ENCODE measurements at places on chromosomes 13 and 19.
A peak's percentile ranks its signal among the peaks of the same experiment; 100 is the strongest.

- no peak for DNase-seq
Observed at GRCh38 chr19:35949131-35949530, 13.0 kb downstream of the LRFN3 start.

- no peak for DNase-seq
Observed at GRCh38 chr13:65843314-65843731, 1386.8 kb downstream of the PCDH9 start.

- DNase-seq: no peak
Observed at GRCh38 chr19:46660551-46661019, 397 bp downstream of the DACT3 start.

GRCh38 chr19:47272448-47273312 is 2.0 kb upstream of the INAFM1 start:
- DNase-seq: no peak

DNA sequence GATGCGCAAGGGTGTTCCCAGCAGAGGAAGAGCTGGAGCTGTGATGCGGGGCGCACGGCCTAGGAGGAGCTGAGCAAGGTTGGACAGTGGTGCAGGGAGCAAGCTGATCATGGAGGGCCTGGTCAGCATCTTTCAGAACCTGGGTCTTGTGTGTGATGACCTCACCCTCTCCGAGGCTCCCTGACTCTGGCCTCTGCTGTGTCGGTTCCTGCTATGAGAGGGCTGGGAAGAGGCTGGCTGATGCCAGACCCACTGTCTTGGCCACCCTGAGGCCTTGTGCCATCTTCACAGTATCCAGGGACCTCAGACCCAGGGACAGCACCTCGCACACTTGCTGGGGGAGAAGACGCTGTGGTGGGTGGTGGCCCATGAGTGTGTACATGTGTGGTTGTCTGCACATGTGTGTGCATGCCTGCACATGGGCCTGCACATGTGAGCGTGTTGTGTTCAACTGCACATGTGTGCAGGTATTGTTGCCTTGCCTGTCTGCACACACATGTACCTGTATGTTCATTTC is 16.5 kb upstream of the C13orf46 start:
- DNase-seq: no peak

- DNase-seq: no peak
Observed at GRCh38 chr13:80486402-80486801, 145.5 kb upstream of the SPRY2 start.

DNA sequence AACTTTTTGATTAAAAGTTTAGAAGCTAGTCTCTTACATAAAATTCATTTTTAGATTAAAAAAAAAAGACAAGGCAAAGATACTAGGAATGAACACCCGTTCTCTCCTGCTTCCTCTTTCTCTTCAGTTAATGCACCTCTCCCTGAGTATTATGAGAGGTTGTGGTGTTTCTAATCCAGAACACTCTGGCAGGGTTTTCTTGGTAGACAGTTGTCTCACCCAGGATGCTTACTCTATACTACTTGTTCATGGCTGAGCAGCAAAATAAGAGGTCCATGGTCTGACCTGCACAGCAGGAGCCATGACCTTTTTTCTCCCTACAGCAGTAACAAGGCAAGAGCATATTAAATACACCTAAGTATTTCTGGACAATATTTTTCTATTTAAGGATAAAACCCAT is 62.0 kb downstream of the MICU2 start:
- DNase-seq: no peak

DNA sequence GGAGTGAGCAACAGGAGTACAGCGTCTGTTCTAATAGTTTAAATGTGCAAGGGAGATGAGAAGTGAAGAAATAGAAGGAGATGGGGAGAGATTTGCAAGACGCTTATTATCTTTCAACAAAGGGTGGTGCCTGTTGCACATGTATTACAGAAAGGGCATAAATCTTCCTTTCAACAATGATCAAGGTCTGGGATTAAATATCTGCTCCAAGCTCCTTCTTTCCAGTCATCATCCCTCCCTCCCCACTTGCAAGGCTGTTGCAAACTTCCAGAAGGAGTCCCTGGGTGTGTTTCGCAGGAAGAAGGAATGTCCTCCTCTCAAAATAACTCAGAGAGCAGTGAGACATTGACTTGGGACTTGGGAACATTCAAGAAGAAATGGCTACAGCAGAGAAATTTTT is 63.5 kb upstream of the MYCBP2 start:
- no peak for DNase-seq

DNA sequence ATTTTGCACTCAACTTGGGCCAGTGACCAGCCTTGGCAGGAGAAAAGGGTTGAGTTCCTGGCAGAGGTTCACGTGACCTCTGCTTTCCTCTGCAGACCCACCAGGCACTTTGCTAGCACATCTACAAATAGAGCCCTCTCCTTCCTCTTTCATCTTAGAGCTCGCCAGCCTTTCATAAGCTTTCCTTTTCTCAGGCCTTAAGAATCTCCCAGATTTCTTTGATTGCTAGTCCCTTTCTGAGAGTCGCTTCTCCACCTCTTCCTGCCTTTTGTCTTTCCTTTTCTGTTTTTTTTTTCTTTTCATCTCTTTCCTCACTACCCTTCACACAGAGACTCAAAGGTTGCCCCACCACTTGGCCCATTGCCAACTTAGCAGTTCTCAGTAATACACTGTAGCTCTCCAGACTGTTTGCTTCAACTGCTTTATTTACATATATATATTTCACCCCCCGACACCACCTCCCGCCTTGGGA is 375.7 kb upstream of the SPRY2 start:
- DNase-seq: no peak

DNA sequence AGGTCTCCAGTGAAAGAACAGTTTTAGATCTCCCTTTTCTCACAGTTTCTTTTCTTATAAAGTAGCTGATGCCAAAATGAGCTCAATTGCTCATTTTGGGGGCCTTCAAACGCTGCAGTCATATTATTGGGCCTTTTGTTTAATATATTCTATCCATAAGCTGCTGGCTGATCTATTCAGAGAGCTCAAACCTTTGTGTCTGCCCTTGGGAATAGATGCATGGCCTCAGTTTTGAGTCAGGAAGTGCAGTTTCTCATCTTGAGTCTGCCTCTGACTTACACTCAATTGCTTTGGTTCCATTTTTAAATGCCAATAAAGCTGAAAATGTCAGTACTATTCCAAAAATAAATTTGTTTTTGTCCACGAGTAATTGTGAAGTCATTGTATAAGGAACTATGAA is 468.9 kb downstream of the KLF12 start:
- no peak for DNase-seq

GRCh38 chr13:19862481-19863313 is 752 bp downstream of the ZMYM5 start:
- peak; percentile 32 for DNase-seq

- no peak for DNase-seq
Observed at GRCh38 chr19:1106841-1107660, 3.3 kb downstream of the GPX4 start.

- no peak for DNase-seq
Observed at GRCh38 chr19:51001515-51001914, at the start of gene KLK8. TSS of gene KLK8 (minus strand) at chr19:51001604. CDS start at chr19:51001167, 437 bp downstream.

GRCh38 chr19:51471527-51471926 is 6.8 kb upstream of the CEACAM18 start:
- DNase-seq: no peak

GRCh38 chr19:10748927-10749434 is 31.1 kb downstream of the DNM2 start:
- DNase-seq: no peak

- DNase-seq: no peak
Observed at GRCh38 chr19:52270266-52270885, 989 bp downstream of the ZNF766 start.

GRCh38 chr19:46610851-46611770 is 10.0 kb downstream of the CALM3 start:
- DNase-seq: peak; percentile 19

DNA sequence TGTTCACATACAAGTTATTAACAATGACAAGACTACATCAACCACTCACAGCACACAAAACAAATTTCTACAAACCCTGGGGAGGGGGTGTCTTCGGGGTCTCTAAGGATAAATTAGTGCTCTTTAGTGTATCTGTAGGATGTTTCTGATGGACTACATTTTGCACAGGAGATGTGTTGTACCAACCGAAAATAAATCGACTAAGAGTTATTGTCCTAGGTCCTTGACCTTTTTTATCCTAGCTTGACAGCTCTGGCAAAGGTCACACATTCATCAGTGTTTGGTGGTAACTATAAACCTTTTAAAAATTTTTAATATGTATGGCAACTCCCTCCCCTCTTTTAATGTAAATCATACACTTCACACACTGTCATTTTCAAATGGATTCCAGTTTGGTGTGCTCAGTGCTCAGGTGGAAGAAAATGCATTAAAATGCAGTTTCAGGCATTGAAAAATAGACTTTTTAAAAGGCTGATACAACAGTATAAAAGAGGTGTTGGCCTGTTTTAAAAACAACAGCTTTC is 7.7 kb downstream of the ZIC5 start:
- no peak for DNase-seq

DNA sequence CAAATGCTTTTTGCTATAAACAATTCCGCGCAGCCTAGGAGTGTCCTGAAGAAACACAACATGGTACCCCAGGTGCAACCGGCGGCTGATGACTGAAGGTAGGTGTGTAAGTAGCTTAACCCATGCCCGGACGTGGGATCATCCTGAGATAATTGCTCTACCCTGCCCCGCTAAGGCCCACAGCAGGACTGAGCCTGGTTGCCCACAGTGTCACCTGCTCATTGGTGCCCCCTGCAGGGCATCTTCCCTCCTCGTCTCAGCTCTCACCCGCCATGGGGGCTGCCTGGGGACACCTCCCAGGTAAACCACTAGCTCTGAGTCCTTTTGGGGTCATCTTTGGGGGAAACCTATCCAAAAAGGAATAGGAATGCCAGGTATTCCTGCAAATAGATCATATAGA is 22.3 kb downstream of the TMEM161A start:
- peak; percentile 31 for DNase-seq

- no peak for DNase-seq
Observed at GRCh38 chr13:37345391-37345790, 239.9 kb upstream of the CSNK1A1L start.

DNA sequence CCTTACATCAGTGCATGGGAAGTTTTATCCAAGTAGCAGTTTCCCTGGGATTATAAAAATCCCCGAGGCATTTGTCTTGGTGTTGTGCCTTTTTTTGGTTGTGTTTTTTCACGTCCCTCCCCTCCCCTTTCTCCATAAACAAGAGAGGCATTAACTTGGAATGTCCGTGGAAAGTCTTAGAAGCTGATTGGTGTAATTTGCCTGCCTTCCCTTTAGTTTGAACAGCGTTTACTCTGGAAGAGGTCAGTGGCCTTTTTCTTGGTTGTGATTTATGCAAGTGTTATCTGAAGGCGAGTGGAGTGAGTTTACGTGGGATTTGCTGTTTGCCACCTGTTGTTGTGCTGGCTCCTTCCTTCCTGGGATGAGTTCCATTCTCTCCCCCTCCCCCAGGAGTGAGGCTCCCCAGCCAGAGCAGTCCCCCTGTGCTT is 7.2 kb downstream of the ACTN4 start:
- no peak for DNase-seq

DNA sequence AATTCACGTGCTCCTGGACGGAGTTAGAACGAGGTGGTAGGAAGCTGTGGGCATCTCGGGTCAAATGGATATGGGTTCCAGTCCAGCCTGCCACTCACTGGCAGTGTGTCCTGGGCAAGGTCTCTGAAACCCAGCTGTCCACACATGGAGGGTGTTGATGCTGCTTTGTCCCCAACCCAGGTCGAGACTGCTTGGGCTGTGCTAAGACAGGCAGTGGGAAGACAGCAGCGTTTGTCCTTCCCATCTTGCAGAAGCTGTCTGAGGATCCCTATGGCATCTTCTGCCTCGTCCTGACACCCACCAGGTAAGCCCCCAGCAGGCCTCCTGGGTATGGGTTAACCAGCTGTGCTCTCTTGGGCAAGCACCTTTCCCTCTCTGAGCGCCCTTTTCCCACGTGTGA is 885 bp downstream of the DDX49 start:
- DNase-seq: no peak

DNA sequence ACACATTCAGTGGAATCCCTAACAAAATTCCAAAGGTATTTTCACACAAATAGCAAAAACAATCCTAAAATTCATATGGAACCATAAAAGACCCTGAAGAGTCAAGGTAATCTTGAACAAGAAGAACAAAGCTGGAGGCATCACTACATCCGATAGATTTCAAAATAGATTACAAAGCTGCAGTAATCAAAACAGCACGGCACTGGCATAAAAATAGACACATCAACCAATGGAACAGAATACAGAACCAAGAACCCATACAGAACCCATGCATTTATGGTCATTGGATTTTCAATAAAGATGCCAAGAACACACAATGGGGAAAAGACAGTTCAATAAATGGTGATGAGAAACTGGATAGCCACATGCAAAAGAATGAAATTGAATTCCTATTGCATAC is 32.5 kb downstream of the ZNF566 start:
- no peak for DNase-seq

GRCh38 chr13:50951366-50951765 is 41.8 kb downstream of the RNASEH2B start:
- no peak for DNase-seq

DNA sequence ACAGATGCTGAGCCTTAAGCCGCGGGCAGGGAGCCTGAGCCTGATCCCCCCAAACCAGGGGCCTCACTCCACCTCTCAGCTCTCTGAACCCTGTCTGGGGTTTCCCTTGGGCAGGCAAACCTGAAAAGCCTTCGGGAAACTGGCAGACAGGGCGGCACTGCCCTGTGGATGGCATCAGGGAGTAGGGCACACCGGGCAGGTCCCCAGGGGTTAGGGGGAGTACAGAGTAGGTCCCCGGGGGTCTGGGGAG is 9.7 kb downstream of the MKNK2 start:
- no peak for DNase-seq

DNA sequence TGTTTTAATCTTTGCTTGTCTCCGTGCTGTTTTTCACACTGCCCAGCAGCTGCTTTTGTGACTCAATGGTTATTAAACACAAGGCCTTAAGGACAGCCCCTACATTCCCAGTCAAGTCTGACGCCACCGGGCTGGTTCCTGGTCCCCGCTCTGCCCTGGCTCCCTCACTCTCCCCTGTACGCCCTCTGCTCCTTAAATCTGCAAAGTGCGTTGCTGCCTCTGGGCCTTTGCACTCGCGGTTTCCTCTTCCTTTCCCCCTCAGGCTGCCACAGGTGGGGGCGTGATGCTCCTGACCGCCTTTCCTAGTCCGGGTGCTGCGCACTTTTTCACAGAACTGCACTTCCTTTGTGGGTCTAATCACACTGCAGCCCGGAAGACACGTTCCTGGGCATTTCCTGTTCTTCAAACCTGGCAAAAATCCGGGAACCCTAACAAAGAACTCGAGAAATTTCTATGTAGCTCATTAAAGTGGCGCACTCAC is 25.6 kb downstream of the NOSIP start:
- no peak for DNase-seq

- peak; percentile 82 for DNase-seq
Observed at GRCh38 chr19:2051773-2052704, 995 bp upstream of the MKNK2 start.

GRCh38 chr13:100588331-100589177 is at the start of gene GGACT:
TSS of gene GGACT (minus strand) at chr13:100588789. CDS start at chr13:100532591, 56,198 bp downstream.
- peak; percentile 83 for DNase-seq

- no peak for DNase-seq
Observed at GRCh38 chr13:94232161-94232950, 247.1 kb downstream of the DCT start.

- no peak for DNase-seq
Observed at GRCh38 chr13:40241125-40241798, 425.2 kb downstream of the FOXO1 start.

All from CD4-positive, alpha-beta T cell treated with Interferon gamma for 1 hour (primary cell).